ENCODE measurements at places on chromosomes 11 and 22. TPM values are rescaled to one million over a fixed set of nuclear protein-coding genes. Genes with fewer than 3 reads are reported as not detected.

GRCh38 chr11:95688501-95689222 is 100.9 kb downstream of the FAM76B start:
- no peak for DNase-seq

DNA sequence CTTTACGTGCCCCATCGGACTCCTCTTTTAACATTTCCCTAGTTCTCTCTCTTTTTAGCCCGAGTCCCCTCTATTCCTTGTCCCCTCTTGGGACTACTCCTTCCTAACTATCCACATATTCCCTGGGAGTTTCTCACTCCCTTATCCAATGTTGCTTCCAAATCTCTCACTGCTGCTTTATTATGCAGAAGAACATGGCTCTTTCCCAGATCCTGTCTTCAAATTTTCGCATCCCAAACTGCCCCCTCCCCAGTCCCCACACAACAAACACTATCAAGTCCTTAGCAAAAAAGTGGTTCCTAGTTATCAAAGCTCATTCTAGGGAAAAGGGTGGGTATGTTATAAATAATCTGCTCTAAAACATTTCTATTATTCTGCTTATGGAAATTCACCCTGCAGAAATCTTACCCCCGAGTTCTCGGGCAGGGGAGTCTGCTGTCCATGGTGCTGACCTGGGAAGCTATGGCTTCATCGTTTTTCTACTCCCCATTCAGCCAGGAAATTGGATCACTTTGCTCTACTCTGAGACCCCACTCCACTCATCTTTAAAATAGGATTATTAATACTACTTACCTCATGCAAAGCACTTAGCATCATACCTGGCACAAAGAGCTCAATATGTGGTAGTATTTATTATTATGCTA is 393.5 kb downstream of the BUD13 start:
- DNase-seq, result peak; percentile 26

DNA sequence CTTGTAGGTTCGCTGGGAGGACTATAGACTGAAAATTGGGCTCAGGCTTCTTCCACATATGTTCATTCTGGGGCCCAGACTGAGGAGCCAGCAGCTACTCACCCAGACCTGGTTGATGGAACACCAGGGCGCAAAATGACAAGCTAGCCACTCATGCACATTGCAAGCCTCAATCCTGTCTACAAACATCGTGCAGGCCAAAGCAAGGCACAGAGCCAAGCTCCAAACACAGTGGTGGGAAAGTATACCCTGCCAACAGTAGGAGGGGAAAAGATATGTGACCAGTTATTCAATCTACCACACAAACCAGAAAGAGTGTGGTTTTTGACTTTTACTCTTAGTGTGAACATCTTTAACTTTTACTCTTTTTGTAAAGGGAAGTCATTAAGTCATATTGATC is 660.5 kb downstream of the NTM start:
- DNase-seq, result no peak

DNA sequence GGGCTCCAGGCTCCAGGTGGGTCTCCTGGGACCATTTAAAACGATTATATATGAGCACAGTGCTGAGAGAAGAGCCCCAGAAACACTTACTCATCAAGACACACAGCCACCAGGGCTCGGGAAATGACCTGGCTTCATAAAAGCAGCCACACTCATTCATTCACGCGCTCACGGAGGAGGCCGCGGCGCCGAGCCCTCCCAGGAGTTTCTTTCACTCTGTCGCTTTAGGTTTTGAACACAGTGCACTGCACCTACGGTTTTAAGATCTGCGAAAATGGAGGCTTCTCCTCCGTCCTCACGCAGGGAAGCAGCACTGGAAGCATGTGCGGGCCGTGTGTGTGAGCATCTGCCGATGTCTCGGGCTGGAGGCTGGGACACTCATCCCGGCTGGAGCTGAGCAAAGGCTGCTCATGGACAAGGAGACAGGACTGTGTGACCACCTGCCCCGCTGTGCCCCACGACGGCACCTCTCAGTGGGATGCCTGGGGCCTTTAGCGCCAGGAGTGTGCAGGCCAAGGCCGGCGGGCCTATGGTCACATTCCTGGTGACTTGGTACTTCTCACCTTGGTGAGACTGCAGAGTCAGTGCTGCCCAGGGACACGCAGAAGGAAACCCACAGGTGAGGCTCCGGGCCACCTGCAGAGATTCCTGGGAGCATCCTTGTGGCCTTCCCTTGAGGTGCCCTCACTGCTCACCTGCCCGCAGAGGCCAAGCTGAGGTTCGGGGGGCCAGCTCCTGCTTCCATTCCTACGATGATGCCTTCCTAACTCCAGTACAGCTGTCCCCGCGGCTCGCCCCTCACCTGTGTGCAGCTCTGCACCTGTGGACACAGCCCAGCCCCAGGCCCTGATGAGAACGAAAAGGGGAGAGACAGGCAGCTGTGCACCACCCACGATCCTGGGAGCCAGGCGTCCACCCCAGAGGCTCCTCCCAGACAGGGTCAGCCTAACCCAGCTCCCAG is 872.0 kb downstream of the BRD1 start:
- DNase-seq, result no peak

The MGAT3 gene
- not detected for total RNA-seq

DNA sequence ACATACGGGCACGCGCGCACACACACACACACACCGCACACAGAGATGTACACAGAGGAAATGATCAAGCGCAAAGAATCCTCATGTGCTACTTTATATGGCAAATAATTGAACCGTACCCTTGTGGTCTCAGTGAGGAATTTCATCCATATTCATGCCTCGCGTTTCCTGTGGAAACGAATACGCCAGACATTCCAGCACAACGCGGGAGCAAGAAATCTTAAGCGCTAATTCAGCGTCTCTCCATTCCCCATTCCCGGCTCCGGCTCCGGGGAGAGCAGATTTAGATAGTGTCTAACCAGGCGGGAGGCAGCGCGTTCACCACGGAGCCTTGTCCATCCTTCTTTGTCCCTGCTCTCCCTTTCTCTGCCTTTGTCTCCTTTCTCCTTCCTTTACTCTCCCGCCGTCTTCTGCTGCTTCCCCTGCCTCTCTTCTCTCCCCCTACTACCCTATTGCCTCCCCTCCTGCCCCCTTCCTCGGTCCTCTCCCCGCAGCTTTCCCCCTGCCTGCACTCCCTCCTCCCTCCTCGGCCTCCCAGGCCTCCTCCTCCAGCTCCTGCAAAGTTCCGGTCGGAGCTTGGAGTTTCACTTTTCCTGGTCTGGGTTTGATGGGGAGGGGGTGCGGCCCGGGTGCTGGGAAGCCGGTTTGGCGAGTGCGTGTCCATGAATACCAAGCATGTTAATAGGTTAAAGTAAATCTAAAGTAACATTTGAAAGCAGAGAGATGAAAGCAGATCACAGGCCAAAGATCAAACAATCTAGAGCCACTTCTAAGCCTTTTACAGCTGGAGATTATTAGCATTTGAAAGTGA is 579.3 kb downstream of the BUD13 start:
- DNase-seq, result peak; percentile 37

The MFRP gene
- total RNA-seq, result not detected

The INPPL1 gene
- 51.8 TPM for total RNA-seq

- peak; percentile 63 for DNase-seq
These were observed at the start of gene GPR152 for GRCh38 chr11:67452141-67452952. TSS of gene GPR152 (minus strand) at chr11:67452729. CDS start at chr11:67452724, 5 bp downstream.

DNA sequence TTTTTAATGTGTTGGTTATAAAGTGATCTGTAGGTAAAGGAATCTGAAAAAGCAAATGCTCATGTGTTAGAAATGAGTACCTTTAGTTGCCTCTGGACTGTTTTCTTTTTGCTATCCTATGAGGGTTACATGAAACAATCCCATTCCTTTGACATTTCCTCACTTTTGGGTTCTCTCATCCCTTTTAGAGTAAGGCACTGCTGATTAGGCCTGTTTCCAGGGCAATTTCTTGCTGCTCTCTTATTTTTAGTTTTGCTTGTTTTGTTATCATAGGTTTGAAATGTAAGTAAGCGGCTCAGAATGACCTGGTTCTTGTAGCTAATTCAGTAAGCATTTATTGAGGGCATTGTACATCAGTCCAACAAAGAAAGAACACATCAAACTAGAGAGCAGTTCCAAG is 138.9 kb downstream of the DDX10 start:
- no peak for DNase-seq

DNA sequence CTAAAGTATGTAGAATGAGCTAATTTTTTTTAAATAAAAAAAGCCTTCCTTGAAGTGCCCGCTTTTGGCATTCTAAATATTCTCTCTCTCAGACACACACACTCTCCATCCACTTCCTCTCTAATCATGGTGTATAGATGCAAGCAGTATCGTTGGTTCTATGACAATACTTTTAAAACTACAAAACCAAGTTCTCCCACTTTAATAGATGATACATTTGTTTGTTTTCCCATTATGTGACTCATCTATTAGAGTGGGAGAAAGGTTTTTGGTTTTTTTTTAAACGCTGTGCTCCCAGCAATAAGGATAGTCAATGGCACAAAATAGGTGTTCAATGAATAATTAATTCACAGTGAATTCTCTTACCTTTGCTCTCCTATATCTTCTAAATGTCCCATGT is 44.6 kb downstream of the FZD4 start:
- no peak for DNase-seq

DNA sequence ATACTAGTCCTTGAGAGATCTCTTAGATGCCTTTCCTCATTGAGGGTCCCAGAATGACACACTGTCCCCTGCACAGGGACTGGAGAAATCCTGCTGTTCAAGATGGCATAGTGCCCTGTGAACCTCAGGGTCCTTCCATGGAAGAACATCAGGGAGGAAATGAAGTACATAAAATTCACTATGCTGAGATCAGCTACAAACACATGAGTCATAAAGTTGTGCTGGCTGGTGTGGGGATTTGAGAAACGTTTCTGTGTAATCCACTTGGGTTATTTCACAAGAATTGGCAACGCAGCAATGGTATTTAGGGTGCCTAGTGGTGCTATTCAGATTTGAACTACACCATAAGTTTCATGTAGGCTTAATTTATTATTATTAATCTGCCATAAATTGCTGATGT is 174.4 kb downstream of the MAML2 start:
- peak; percentile 68 for DNase-seq

DNA sequence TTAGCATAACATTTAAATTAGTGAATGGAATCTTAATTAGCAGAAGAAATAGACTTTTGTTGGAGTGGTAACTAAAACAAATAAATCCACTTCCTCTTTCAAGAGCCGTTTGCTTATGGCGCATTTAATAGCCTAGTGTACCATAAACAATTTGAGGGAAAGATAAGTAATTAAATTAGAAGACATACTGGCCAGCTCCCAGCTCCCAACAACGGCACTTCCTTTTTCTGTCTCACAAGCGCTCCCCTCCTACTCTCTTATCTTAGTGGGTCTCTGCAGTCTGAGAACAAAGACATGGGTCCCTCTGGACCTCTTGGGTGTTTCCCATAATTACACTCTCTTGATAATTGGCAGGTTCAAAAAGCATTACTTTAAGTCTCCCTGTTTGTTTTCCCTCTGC is 146.0 kb downstream of the OPCML start:
- no peak for DNase-seq

GRCh38 chr11:126817096-126817495 is 183.5 kb downstream of the KIRREL3 start:
- peak; percentile 23 for DNase-seq

- no peak for DNase-seq
These were observed 23.8 kb upstream of the CAPRIN1 start for GRCh38 chr11:34027516-34028408.

The ACTN3 gene
- total RNA-seq, result not detected

DNA sequence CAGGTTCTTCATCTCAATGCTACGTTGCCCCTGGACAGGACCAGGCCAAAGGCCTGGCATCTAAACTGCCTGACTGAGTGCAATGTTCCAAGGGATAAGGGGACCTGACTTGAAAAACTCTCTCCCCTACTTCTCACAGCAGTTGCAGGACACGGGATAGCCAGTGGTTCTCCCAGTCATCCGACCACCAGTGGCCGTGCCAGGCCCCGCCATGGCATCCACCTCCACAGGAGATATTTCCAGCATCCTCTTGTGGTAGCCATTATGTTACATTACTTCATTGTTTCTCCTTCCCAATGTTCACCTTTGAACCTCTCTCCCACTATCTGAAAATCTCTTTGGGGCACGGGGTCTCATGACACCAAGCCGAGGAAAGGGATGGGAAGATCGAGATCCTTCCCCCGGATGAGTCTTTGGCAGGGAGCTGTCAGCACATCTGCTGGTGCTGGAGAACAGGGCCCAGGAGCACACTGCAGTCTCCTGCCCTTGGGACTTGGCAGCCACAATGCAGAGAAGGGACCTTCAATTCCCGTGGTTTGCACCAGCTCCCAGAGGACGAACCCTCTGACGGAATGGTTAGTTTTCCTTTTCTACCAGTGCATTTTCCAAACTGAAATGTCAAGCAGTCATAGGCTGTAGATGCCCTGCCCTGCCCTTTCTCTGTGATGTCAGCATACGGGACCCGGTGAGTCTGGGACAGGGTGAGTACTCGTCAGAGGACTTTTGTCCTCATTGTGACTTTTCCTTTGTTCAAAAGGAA is 121.2 kb downstream of the ETS1 start:
- DNase-seq, result no peak

- no peak for DNase-seq
These were observed 72.1 kb downstream of the C22orf31 start for GRCh38 chr22:28989484-28989883.

GRCh38 chr11:66877588-66878385 is 20.9 kb downstream of the LRFN4 start:
- no peak for DNase-seq

The NLRP14 gene
- 0.12 TPM for total RNA-seq

- DNase-seq, result no peak
These were observed 49.9 kb upstream of the GRK3 start for GRCh38 chr22:25514436-25515180.

DNA sequence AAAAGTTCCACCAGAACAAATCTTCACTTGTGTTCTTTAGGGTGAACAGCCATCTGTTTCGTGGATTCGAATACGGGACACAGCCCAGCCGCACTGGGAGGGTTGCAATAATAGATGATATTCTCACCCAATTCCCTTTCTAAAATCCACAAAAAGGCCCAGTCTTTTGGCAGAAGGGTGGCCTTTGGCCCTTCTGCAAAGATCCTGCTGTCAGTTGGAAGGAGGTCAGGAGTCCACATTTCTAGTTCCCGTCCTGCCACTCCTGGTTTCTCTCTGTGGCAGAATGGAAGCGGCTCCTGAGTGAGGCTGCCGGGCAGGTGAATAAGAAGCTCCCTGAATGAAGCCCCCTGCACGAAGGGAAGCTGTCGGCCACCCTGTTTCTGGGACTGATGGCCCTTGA is 11.2 kb upstream of the LINC01488 start:
- no peak for DNase-seq

DNA sequence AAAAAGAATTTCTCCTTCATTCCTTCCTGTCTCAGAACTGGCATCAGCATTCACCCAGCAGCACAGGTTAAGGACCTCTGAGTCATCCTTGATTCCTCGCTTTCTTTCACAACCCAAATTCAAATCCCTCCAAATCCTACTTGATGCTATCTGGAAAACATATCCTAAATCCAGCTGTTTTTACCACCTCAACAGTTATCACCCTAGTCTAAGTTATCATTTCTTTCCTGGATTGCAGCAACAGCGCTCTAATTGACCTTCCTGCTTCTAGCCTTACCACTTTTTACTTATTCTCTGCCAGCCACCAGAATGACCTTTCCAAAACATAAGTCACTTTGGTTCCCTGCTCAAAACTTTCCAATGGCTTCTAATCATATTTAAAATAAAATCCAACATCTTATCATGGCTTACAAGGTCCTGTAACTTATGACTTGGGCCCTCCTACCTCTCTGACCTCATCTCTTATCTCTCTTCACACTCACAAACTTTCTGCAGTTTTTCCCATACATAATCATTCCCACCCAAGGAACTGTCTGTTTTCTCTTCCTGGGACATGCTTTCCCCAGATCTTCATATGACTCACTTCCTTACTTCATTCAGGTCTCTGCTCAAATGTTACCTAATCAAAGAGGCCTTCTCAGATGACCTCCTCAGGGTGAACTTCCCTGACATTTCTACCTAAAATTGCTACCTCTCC is 119.4 kb downstream of the TTC28 start:
- no peak for DNase-seq

GRCh38 chr11:40188848-40189247 is 1270.6 kb downstream of the LRRC4C start:
- no peak for DNase-seq

Measured in MG63 (cell line).